ENCODE measurements at places on chromosomes 1 and 21.

- no peak for DNase-seq
Observed at GRCh38 chr1:212769459-212770167, 22.0 kb downstream of the NSL1 start.

- no peak for DNase-seq
Observed at GRCh38 chr1:215844266-215844665, 277.2 kb downstream of the KCTD3 start.

GRCh38 chr1:20693623-20694022 lies 24.2 kb downstream of the KIF17 start:
- DNase-seq: no peak

GRCh38 chr1:91680556-91681155 lies 180.0 kb downstream of the CDC7 start:
- no peak for DNase-seq

GRCh38 chr1:77120950-77121349 lies 98.3 kb downstream of the PIGK start:
- no peak for DNase-seq

GRCh38 chr1:68221980-68222373 lies 10.3 kb downstream of the WLS start:
- no peak for DNase-seq

GRCh38 chr21:27158967-27159366 lies 192.1 kb upstream of the ADAMTS5 start:
- no peak for DNase-seq

DNA sequence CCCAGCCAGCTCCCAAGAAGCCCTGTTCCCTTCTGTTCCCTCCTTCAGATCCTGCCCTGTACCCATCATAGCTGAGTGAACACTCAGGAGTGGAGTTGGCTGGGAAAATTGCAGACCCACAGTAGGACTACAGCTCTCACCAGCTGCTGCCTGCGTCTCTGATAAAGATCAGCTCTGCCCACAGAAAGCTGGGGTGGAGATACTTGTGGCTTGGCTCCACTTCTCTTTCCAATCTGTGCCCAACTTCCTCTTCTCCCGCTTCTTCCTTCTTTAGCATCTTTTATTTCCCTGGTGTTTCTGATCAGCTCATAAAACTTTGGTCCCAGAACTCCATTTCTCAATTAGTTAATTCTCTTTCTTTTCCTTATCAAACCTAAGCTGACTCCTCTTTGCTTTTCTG lies 5.5 kb upstream of the CD1A start:
- DNase-seq: no peak

DNA sequence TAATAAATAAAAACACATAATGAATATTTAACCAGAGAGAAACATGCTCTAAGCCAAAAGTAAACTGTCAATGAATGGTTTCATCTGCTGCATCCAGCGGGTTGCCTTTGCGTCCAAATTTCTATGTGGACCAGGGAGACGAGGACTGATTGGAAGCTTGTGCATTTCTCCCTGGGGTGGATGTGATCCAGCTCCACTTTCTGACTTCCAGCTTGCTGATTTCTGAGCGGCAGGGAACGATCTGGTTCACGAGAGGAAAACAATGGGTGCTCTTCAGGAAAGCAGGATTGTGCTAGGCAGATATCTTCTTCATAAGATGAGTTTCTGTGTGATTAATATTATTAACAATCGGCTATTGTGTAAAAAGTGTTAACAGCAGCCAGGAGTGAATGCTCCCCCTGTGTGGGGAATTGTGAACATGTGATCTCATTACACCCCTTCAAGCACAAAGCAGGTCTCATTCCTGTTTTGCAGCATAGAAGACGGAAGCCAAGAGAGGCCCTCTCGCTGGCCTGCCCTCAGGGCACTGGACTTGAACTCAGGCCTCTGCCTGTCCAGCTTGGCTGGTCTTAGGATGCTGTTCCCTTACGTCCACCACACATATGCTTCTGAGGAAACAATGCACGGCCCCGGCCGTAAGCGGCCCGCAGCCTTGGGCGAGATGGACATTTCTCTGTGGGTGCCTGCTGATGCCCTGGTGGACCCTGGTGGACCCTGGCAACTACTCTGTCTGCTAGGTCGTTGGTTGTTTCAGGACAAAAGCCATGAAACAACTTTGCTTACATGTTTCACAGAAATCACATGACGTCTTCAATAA lies 183.4 kb upstream of the C1orf174 start:
- DNase-seq: no peak

- no peak for DNase-seq
Observed at GRCh38 chr1:180462102-180462501, 40.3 kb downstream of the ACBD6 start.

DNA sequence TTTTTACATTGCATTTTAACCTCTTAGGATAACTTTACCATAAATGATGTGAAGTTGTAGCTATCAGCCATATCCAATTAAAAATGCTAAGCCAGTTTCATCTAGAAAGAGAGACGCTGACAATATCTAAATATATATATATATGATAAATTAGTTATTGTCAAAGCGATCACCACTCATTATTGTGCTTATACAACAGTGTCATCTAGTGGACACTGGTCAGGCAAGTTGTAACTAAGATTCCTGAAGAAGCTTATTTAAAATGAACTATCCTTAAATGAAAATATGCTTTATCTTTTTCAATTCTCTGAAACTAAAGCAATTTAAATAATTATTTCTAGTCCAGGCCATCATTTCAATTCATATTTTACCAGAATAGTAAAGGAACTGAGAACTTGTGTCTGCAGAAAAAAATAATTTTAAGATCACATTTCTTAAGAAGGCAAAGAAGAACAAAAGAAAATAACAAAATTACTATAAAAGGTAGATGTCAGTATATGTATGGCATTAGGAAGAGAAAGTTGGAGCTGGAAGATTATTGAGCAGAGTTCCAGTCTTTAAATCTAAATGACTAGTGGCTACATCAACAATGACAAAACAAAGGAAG lies 193.3 kb upstream of the SNX7 start:
- DNase-seq: no peak

GRCh38 chr1:114353262-114353661 lies 157.7 kb downstream of the TRIM33 start:
- no peak for DNase-seq

DNA sequence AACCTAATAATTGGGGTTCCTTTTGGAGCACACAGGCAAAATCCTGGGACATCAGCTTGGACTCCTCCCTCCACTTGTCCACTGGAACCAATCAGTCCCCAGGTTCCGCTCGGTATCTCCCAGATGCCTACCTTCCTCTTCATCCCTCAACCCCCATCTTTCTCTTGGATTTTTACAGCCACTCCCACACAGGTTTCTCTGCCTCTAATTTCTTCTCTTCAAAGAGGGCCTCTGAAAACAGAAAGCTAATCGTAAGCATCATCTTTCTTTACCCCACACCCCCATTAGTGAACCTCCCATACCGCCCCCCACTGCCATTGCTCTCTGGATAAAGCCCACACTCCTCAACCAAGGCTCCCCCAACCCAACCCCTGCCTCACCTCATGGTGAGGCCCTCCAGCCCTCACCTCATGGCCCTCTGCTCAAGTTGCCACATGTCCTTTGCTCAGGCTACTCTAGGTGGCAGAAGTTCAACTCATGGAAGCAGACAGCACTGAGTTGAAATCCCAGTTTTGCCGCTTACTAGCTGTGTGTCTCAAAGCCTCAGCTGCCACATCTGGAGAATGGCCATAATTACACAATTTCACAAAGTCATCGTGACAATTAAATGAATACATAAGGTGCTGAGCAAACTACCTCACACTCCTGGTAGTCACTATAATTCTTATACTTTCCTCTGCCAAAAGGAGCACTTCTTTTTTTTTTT lies 18.1 kb upstream of the WASF2 start:
- no peak for DNase-seq

DNA sequence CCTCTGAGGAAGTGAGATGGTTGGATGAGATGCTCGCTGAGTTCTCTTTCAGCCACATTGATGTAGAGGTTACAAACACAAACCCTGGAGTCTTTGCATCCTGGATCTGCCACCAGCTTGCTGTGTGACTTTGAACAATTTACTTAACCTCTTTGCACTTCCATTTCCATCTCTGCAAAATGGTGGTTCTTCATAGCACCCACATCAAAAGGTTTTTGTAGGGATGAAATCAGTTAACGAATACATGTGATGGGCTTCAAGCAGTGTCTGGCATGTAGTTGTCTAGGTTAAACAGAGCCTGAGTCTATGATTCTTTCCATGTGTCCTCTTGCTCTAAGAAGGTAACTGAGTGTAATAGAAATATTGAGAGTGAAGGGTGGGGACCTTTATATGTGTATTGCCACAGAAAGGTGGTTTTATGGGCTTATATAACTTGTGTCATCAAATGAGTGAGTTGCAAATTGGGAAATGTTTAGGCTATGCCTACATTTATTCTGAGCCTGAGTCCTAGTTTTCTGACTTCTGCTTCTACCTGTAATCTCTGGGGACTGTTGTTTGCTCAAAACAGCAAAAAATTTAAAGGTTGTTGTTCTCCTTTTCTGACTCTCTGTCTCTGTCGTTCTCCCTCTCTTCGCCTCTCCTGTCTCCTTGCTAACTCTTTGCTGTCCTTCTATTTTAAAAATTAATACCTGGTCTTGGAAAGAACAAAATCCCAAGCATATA lies 27.3 kb upstream of the LRRN2 start:
- DNase-seq: no peak

DNA sequence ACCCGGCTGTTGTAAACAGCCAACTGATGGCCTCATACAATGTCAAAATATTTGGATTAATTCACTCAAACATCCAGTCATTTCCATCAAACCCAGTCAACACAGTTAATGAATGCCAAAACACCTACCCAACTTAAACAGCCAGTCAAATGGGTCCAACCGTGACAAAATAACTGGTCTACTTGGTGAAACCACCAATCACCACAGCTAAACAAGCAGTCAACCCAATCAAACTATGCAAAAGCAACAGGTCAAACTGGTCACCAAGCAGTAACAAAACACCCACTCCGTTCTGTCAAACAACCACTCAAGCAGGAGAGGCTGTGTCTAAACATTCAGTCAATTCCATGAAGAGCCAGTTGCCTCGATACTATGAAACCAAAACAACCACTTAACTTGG lies 119.2 kb downstream of the FOXD2 start:
- no peak for DNase-seq

GRCh38 chr1:225465793-225466517 lies 38.1 kb upstream of the LBR start:
- no peak for DNase-seq

GRCh38 chr1:89833183-89834082 lies 12.6 kb downstream of the LRRC8D start:
- no peak for DNase-seq

GRCh38 chr21:34881839-34882371 lies 167.2 kb downstream of the RUNX1 start:
- no peak for DNase-seq

GRCh38 chr1:113871597-113872113 lies at the start of gene PTPN22:
Gene PTPN22 (minus strand): TSS chr1:113871712.
- DNase-seq: peak; percentile 48

- DNase-seq: no peak
Observed at GRCh38 chr21:14864211-14865021, 200.4 kb downstream of the NRIP1 start.

DNA sequence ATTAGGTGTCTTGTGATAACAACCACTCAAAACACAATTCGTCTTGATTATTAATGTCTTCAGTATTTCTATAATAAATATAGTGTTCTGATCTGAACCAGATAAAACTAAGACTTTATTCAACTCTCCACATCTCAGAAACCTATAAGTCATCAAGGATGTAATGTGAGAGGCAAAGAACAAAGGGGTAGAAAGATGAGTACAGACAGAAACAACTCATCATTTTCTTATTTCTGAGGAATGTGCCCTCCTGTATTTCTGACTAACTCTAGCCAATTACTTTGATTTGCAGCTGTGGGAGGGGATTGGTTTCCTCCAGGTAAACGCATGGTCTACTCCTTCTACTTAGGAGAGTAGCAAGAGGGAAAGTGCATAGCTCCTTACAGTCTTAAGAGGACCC lies 73.7 kb upstream of the ST6GALNAC5 start:
- no peak for DNase-seq

- DNase-seq: peak; percentile 1
Observed at GRCh38 chr1:28173151-28173979, 3.1 kb downstream of the PTAFR start.

GRCh38 chr1:222792744-222793143 lies 22.1 kb upstream of the DISP1 start:
- DNase-seq: no peak

- DNase-seq: no peak
Observed at GRCh38 chr1:235918032-235918431, 51.3 kb upstream of the LYST start.

- DNase-seq: no peak
Observed at GRCh38 chr1:237186675-237187074, 144.7 kb downstream of the RYR2 start.

GRCh38 chr1:216310776-216311175 lies 112.5 kb downstream of the USH2A start:
- DNase-seq: no peak

- DNase-seq: no peak
Observed at GRCh38 chr1:42479621-42480020, 16.5 kb downstream of the CCDC30 start.

- no peak for DNase-seq
Observed at GRCh38 chr1:161945306-161946060, 78.2 kb downstream of the OLFML2B start.

- DNase-seq: no peak
Observed at GRCh38 chr1:63557365-63557987, 34.2 kb downstream of the EFCAB7 start.

DNA sequence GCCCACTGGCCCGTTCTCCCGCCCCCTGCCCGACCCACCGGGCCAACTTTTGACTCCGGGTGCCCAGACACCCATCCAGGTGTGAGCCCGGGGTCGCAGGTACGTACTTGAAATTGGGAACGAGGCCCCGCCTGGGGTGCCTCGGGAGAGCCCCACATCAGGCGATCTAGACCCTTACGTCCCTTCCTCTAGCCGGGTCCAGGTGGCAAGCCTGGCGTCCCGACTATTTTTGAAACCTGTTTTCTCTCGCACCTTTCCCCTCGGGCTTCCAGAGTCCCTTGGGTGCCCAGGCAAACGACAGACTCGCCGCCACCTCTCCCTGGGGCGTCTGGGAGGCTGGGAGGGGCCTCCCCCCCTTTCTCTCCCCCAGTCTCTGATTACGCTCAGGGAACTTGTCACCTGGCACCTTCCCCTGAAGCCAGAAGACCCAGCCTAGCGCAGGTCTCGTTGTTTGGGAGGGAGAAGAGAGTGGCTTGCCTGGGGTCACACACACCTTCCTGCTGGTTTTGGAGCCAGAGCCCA lies 898 bp downstream of the LDLRAP1 start:
- no peak for DNase-seq

DNA sequence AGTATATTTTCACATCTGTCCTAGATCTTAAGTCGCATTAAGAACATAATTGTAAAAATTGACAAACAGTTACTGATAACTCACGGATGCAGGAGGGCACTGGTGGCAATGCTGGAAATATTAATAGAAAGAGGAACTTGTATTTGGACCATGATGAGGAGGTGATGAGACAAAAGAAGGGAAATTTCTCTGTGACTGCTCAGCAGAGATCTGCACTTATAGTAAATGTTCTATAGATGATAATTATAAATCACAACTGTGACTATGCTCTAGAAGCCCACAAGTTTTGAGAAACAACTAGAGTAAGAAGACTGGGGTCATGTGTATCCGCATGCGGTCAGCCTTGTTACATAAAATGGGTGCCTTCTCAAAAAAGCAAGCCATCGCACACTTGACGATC lies 8.7 kb upstream of the DUSP12 start:
- DNase-seq: no peak
